Adipocyte (in vitro differentiated cells): ENCODE measurements at places on chromosomes 11 and 22.
A peak's percentile ranks its signal among the peaks of the same experiment; 100 is the strongest.

- DNase-seq = no peak
Observed at GRCh38 chr22:31340765-31341247, 5.3 kb downstream of the PATZ1 start.

- DNase-seq = peak; percentile 69
Observed at GRCh38 chr11:26841818-26842473, 120.1 kb upstream of the SLC5A12 start.

DNA sequence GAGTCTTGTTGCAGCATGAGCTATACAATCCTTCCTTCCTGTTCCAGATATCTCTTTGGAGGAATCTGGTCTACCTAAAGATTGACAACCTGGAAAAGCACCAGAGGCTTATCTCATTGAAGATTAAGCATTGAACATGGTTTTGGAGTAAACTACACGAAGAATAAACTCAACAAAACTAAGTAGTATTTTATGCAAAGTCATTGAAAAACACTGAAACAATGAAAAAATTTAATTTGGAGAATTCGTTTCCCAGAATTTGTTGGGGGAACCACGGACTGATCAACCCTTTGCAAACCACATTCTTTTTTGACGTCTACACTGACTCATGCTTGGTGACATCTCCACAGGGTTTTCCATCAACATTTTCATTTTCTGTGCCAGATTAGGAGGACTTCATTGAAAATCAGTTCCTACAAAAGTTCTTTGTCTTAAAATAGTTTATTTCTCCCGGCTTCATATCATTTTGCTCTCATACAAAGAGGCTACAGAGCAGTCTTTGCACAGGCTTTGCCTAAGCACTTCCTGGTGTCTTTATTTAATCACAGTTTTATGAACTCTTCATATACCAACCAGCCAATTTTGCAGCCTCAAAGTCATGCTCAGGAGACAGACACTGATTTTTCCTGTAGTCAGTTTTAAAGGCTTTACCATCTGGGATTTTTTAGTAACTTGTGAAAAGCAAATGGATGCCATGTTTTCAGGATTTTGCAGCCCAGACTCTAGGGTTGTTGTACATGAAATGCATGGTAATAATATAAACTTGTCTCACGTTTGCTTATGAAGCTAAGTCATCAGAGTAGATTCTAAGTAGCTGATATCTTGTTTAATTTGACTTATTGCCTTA lies 186.3 kb downstream of the C11orf91 start:
- DNase-seq = no peak

DNA sequence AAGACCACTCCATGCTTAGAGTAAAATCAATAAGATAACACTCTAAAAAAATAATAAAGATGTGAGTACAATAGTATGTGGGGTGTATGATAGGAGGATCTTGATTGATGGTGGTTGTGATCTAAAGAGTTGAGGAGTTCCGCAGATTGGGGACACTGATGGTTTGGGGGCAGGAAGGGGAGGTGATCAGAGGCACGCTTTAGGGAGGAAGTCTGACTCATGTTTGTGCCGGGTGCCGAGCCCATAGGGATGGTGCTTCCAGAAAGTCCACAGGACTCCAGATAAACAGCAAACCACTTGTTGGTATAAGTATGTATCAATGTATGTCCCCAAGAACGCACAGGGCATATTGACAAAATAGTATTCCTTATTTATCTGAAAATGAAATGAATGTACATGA lies 27.5 kb downstream of the LINC01488 start:
- DNase-seq = no peak

DNA sequence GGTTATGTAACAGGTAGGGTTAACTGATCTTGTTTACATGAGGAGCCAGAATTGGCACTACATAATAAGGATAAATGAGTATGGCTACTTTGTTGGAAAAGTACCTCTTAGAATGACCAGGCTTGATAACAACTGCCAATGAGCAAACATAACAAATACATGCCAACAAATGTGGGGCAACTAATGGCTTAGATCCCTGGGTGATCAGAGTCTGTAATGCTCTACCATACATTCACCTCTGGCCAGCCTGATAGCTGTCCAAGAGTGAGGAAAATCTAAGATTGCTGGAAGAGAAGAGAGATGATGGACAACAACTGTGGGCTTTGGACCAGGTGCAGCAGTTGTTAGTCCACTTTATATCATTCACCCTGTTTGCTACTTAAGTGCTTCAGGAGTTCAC lies 1025.0 kb downstream of the NTM start:
- DNase-seq = no peak

- DNase-seq = no peak
Observed at GRCh38 chr11:88801484-88802123, 264.2 kb downstream of the GRM5 start.

GRCh38 chr11:100635194-100635593 lies 51.9 kb upstream of the ARHGAP42 start:
- no peak for DNase-seq

DNA sequence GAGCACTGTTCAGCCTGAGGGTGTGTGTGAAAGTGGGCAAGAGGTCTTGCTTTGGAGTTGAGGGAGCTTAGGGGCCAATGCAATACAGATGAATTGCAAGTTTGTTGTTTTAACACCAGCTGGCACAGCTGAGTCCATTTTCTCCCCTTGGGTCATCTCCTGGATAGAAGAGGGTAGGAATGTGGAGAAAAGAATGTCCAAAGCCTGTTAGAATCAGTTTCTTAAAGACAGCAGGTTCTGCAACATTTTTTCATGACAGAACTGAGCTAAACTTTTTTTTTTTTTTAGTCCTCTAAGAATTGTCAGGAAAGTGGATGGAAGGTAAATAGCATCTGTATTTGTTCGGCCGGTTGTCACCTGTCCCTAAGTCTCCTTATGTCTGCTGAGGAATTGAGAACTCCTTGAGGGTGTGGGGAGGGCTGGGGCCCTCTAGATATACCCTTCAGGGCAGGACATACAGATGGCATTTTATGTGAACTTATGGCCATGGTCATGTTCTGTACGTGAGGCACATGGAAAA lies 211.1 kb upstream of the CADM1 start:
- DNase-seq = no peak

DNA sequence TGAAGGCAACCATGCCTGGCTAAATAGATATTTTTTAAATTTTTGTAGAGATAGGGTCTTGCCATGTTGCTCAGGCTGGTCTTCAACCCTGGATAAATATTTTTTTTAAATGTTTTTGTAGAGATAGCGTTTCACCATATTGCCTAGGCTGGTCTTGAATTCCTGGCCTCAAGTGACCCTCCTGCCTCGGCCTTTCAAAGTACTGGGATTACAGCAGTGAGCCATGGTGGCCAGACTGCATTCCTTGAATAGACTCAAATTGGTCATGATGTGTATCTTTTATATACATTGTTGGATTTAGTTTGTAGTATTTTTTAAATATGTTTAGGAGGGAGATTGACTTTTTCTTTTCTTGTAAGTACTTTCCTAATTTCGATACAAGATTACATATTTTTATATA lies 325.7 kb upstream of the C11orf87 start:
- DNase-seq = no peak

DNA sequence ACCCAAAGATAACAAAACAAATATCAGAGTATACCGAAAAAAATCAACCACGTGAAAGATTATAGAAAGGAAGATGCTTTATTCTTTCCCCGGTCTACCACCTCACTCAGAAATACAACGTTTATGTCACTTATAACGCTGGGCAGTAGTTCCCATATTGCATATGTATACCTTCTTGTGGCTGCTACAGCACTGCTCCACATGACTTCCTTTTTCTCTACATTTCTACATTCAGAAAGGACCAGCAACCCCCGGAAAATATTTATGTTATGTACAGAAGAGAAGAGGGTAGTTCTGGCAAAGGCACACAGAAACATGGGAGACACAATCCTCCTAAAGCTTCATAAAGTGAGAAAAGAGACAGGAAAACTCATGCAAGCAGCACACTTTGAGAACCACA lies 56.8 kb downstream of the MTMR2 start:
- DNase-seq = no peak

DNA sequence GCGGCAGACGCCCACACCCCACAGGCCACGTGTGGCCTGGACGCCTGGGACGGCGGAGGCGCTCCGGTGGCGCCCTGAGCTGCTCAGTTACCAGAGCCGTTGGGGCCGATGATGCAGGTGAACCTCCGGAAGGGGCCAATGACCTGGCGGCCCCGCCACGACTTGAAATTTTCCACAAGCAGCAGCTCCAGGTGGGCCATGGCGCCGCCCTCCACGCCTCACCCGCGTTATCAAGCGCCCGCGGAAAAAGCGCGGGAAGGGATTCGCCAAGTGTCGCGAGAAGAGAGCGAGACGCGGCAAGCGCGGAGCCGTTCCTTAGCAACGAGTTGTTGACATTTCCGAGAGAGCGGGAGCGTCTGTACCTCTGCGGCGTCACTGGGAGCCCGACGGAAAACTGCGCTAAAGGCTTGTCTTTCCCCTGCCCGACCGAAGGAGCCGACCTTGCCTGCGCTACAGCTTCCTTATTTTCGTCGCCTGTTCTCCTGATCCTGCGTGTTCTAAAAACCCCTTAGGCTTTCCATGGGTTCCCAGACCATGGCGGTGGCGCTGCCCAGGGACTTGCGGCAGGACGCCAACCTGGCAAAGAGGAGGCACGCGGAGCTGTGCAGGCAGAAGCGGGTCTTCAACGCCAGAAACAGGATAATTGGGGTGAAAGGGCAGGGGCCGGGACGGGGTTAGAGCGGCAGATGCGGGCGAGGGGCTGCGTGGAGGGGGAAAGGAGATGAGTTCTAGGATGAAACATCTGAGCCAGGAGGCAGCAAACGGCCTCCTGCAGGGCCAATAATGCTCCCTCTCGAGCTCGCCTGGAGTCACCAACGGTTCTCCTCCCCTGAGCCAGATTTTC lies at the start of the genes RIBC2 and SMC1B:
Gene RIBC2 (plus strand): TSS at position 326 of the 844 bp plus-strand sequence. CDS start 194 bp downstream, at position 520.
Gene SMC1B (minus strand): TSS at position 232 of the 844 bp plus-strand sequence. CDS start 32 bp downstream, at position 200.
- DNase-seq = peak; percentile 73

DNA sequence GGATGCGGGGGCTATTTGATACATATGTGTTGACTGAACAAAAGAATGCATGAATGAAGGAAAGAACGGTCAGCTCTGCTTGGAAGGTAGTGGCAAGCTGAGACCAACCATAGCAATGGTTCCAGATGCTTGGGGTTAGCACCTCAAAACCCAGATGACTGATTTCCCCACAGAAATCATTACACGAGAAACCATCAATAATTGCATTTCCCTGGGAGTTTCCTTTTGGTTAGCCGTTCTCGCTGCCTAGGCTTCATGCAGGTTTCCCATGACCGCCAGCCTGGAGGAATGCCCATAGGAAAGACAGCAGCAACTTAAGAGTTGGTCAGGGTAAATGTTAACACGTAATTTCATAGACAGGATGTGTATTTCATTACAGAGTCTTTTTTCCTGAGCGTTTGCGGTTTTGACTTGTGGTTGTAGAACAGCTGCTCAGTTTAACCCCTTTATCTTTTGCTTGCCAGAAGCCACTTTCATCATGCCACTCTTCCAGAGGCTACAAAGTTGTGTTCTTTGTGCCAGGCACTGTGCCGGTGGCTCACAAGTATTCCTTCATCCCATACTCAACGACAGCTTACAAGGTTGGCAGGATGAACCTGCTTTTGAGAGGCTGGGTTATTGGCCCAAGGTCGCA lies 2.8 kb downstream of the IL17RA start:
- DNase-seq = peak; percentile 48

DNA sequence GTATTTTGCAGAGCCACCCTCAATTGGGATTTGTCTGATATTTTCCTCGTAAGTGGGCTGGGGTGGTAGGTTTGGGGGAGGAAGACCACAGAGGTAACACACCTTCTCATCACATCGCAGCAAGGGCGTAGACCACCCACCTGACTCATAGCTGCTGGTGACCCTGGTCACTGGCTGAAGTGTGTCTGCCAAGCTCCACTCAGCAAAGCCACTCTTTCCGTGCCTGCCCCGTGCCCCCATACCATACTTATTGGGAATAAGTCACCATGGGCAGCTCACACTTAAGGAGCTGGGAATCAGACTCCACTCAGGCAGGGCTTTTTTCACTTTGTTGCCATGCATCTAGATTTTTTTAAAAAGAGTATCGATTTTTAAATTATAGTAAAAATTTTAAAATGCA lies 111.6 kb downstream of the PHF21B start:
- DNase-seq = no peak

DNA sequence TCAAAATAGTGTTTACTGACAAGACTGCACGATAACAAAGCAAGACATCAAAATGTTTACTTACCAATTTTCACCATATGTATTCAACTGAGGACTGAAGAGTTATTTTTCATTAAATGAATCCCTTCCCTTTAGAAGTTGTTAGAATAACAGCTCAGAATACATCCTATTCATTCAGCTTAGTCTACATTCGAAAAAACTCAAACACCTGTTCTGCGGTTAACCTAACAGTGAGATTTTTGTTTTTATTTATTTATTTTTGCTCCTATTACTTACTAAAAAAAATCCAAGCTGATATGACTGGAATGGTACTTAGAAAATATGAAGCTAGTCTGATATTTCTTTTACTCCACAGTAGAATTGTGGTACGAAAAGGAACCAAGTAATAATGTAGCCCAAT lies 10.0 kb downstream of the KCNA4 start:
- no peak for DNase-seq

GRCh38 chr11:12629601-12630313 lies 44.5 kb upstream of the TEAD1 start:
- peak; percentile 52 for DNase-seq

DNA sequence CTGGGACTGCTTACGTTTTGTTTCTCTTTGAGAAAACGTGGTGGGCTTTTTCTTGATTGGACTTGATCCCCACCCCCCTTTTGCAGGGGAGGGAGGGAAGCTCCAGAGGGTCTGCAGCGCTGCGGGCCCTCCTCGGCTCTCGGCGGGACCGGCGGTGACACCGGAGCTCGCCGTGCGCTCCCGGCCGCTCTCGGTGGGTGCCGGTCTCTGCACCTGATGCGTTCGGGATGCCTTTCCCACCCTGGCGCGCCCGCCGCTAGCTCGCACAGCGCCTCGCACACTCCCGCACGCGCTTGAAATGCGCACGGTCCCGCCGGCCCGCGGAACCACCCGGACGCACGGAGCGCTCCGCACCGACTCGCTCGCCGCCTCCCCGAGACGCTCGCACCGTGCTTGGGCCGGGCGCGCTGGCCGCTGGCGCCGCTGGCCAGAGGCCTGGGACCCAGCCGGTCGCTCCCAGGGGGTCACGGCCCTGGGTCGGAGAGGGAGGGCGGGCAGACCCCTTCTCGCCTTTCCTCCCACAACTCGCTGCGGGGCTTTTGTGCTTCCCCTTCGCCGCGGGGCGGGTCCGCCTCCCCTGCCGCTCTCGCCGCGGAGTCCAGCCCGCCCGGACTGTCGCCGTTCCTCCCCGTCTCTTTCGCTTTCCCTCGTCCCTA lies 1.0 kb downstream of the ZBTB16 start:
- peak; percentile 55 for DNase-seq

DNA sequence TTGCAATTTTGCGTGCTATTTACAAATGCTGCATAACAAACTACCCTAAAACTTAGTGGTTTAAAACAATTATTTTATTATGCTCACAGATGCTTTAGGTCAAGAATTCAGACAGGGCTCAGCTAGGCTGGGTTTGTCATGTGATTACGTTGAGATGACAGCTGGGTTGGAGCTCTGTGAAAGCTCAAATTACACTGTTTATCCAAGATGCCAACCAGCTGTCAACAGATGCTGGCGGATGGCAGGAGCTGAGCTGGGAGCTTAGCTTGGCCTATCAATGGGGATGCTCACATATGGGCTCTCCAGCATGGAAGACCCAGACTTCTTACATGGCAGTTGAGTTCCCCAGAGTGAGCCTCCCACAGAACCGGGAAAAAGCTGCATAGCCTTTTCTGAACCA lies 62.7 kb downstream of the STK33 start:
- peak; percentile 4 for DNase-seq
